ENCODE measurements at places on chromosomes 5 and 9.

DNA sequence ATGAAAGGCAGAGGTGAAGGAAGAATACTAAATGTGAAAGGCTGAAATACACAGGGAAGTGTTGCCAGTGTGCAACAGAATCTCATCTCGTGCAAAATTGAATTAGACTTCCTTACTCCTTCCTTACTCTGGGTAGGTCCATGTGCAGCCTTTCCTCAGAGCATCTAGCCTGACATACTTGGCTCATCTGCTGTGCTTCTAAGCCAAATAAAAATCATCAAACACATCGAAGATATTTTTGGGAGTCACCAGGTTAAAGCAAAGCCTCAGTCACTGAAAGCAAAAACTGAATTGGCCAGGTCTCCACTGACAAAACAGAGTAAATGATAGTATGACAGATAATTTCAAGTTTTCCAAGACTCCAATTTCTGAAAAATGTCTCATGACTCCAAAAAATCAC, 19.3 kb downstream of the STARD4 start:
- no peak for DNase-seq

GRCh38 chr5:128494516-128494915, 43.5 kb downstream of the FBN2 start:
- DNase-seq: no peak

GRCh38 chr5:72284559-72285423, 35.2 kb downstream of the MRPS27 start:
- DNase-seq: no peak

GRCh38 chr5:122391621-122392020, 79.6 kb downstream of the SNCAIP start:
- no peak for DNase-seq

DNA sequence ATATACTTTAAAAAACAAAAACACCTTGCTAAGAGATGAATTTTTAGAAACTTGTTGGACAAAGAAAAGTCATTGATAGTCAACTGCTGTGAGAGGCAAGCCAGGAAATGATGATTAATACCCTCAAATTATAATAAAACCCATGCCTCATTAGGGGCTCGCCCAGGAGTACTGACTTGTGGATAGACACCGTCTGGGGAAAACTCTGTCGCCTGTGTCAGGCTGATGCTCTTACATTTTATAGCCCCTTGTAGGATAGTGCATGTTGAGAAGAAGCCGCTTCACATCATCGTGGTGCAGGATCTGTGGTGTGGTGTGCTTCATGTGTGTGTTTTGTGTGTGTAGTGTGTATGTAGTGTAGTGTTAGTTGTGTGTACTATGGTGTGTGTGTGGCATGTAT, 39.1 kb downstream of the SYK start:
- DNase-seq: peak; percentile 27
